ENCODE measurements at places on chromosomes 3 and 15.

DNA sequence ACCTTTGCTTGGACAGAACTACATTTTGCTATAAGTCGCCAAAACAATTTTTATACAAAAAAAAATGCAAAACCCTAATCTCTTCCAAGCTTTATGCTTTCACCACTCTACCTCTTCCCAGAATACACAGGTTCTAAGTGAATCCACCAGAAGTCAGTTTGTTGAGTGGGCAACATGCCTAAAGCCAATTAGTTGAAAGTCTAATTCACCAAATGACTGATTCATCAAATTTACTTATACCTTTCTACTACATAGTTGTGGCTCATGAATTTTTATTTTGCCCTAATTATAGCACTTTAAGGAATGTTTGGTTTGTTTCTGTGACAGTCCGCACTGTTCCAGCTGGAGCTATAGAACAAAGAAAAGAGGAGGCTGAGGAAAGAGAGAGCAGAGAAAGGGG lies 265.9 kb upstream of the TGFBR2 start:
- DNase-seq = no peak

GRCh38 chr15:49462232-49462844 lies 39.3 kb downstream of the FGF7 start:
- peak; percentile 33 for DNase-seq

DNA sequence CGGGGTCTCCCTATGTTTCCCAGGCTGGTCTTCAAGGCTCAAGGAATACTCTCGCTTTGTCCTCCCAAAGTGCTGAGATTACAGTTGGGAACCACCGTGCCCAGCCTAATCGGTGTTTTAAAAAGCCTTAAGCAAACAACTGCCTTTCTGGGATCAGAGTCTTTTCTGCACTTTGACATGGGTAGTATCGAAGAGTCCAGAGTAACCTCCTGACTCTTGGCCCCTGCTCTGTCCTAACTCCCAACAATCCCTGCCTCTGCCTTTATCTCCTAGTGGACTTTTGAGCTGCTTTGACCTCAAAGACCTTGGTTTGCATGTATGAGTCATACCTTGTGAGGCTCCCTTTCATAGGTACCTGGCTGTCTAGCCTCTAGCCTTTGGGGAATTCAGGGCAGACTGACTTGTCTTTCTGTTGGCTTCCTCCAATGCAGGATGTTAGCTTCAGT lies 21.0 kb upstream of the HACD2 start:
- DNase-seq = peak; percentile 42

DNA sequence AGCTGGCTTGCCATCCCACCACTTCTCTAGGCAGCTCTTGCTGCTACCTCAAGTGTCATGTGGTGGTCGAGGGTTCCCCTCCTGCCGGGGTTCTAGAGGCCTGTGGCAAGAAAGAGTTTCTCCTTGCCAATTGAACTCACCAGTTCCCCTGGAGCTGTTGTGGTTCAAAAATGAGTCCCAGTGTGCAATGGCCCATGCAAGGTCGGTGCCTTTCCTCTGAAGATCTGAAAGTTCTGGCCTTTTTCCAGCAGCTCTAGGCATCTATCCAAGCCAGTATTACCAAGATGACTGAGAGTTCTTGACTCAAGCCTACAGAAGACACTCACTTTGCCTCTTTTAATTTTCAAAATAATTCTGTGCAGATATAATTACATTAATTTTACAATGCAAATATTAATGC lies 163.6 kb downstream of the KCNMB2 start:
- peak; percentile 6 for DNase-seq

DNA sequence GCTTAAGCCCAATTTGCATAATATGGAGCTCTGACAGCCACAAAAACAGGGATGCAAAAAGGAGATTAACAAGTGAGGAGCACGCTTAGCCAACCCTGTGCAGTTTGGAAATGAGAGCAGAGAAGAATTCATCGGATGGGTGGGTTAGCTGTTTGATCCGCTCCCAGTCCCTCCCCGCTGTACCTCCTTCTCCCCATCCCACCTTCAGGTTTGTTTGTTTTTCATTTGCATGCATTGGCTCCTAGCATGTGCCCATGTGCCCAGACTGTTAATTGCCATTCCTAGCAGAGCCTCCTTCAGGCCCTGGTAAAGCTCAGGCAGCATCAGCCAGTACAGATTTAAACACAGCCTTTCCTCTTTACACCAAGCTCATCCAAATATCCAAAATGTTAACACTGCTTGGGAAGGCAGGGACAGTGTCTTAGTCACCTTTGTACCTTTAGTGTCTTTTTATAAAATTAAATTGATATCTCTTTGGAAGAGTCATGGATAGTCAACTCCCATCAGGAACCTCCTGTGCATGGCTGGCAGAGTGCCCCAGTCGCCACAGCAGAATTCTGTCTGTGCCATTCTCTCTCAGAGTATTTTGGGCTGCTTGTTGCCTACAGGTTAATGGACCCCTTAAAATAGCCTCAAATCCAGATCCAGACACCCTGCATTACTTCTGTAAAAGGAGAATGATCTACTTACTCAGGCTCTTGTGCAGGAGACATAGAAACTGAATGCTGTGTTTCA lies 244.2 kb downstream of the LSAMP start:
- DNase-seq = no peak

DNA sequence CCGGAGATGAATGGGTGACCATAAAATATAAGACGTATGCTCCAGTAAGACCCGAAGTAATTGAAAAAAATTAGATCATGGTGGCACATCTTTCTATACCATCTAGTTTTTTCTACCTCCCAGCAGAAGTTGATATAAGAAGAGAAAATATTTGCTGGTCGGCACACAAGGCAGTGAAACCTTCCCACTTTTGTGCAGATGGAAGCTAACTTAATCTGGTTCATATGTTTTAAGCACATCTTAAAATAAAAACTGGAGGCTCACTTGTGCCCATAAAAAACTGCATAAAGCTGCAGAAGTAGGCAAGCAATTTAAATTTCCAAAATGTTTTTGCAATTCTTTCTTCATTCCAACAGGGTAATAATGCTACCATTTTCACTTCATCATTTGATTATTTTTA lies 449.2 kb downstream of the CNTN3 start:
- DNase-seq = no peak

- peak; percentile 53 for DNase-seq
Observed at GRCh38 chr3:106842151-106842550, 535.1 kb upstream of the CCDC54 start.

DNA sequence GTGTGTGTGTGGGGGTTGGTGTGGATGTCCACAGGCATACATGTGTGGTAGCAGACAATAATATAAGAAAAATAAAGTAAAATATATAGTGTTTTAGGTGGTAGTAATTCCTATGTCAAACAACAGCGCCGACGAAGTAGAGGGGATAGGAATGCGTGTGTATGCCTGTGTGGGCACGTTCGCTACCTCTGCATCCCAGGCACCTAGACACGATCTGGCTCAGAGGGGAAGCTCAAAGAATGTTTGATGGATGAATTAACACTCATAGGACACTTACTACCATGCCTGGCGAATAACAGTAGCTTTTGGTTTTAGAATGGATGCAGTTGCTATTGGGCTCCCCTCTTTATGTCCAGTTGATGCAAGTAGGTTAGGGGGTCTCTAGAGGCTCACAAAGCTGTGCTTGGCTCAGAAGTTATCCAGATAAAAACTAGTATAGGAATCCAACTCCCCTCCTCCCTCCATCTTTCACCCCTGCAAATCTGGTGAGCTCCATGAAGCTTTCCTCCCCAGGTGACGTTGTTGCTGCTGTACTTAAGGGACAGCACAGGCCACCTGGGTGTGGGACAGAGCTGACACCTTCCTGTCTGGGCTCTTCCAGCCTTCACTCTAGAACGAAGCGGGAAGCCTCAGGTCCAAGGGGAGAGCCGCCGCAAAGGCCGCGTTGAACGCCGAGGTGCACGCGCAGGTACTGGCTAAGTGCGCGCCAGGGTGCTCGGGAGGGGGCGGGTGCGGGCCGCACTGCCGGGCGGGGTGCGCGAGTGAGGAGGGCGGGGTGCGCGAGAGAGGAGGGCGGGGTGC lies 192.6 kb upstream of the LYSMD4 start:
- DNase-seq = peak; percentile 11

DNA sequence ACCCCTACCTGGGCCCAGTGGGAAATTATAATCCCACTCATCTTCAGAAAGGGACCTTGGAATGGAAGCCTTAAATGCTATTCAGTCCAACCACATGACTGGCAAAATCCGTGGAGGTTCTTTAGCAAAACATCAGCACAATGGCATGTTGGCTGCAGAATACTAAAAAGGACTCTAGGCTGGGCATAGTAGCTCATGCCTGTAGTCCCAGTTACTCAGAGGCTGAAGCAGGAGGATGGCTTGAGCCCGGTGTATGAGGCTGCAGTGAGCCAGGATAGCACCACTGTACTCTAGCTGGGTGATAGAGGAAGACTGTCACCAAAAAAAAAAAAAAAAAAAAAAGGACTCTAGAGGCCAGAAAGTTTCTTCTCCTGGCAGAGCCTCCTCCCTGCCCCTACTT lies 60.6 kb upstream of the RYK start:
- DNase-seq = peak; percentile 55

DNA sequence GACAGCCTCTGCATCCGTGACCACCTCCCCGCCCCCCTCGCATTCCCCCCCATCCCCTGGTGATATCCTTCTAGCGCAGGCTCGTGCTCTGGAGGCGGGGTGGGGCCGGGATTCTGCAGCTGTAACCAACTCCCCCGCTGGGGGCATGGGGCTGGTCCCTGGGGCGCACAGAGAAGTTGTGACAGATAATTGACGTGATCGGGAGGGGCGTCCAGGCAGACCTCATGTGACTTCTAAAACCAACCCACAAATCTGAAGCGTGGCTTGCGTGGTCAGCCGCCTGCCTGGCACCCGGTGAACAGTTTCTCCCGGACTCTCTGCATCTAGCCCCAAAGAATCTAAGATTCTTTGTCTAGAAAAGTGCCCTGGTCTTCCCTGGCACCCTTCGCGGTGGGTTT lies 100.6 kb upstream of the IGF1R start:
- DNase-seq = no peak

DNA sequence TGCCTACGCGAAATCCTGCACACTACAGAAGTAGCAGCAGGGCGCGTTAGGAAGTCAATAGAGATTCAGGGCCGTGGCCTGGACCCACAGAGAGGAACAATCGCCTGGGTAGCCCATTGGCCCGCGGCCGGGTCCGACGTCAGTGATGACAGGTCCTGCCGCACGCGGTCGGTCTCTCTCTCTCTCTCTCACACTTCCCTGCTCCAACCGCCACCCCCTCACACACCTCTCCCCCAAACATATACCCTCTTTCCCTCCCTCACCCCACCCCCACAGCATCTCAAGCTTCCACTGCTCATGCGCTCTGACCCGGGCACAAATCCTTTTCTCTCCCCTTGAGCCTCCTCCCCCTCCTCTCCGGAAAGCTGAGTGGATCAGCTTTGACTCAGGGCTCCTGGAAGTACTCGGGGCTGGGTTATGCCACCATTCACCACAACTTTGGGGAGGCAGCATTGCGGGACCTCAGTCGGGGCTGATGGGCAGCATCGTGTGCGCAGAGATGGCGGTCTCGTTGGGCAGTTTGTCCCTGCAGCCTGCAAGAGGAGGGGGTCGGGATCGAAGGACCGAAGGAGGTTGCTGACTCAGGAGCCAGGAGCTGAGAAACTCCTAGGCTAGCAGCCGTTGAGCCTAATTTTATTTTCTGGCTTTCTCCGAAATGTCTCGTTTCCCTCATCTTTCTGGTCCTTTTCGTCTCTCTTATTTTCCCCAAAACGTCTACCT lies 9.0 kb downstream of the ZIC4 start:
- no peak for DNase-seq

DNA sequence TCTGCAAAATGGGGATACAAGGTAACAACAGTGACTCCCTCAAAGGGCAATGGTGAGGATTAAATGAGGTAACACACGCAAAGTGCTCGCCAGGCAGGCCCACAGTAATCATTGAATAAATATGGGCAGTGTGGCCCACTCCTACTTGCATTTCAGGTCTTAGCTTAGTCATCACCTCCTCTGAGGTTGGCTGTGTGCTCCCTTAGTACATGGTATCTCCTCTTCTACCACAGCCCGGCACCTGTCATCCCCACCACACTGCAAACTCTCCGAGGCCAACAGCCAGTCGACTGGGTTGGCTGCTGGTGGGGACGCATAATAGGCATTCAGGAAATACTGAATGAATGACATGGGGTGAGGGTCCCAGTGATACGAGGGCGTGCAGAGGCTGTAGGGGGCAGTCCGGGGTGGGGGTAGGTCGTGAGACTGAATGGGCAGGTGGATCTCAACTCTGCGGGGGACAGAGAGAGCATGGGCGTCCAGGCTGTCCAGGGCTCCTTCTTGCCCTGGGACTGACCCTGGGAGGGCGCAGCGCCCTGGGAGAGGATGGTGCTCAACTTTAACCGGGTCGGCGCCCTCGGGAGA lies 375 bp upstream of the MYZAP start:
- no peak for DNase-seq

- DNase-seq = no peak
Observed at GRCh38 chr3:150605998-150606641, 3.0 kb downstream of the SELENOT start.

- DNase-seq = no peak
Observed at GRCh38 chr15:60568914-60569391, 90.0 kb upstream of the ICE2 start.

DNA sequence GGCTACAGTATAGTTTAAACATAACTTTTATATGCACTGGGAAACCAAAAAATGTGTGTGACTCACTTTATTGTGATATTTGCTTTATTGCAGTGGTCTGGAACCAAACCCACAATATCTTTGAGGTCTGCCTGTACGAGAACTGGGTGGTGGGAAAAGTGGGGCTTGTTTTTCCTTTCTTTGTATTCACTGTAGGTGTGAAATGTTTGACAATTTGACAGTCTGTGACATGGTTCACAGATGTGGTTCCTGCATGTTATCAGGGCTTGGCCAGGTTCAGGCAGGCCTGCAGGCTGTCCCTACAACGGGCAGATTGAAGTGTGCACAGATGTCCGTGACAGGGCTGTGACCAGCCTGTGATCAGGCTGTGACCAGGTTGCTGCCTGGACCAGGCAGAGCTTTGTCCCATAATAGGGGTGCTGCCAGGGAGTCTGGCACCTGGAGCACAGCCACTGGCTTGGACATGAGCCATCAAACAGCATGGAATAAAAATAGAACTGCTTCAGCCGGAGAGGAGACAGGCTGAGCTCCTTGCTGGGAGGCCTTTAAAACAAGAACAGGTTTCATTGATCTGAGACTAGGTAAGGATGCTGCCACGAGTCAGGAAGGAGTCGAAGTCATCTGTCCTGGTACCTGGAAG lies 61.0 kb downstream of the KLF13 start:
- peak; percentile 71 for DNase-seq

GRCh38 chr3:16570113-16570512 lies 35.1 kb downstream of the DAZL start:
- no peak for DNase-seq

GRCh38 chr3:135034291-135034768 lies 239.3 kb downstream of the EPHB1 start:
- DNase-seq = no peak

- no peak for DNase-seq
Observed at GRCh38 chr15:32893421-32893820, 175.6 kb downstream of the GREM1 start.
